Lower leg skin (tissue), 4 donors: ENCODE measurements at places on chromosomes 1 and 21. TPM values are rescaled to one million over a fixed set of nuclear protein-coding genes. Genes with fewer than 3 reads are reported as not detected.

SUSD4 gene
- total RNA-seq: 6.8 TPM

EPHA10 gene
- not detected for total RNA-seq

HRNR gene
- not detected for total RNA-seq

OR2T35 gene
- total RNA-seq: not detected

TRIM58 gene
- 0.32 TPM for total RNA-seq

GRCh38 chr1:12342401-12343003, 112.7 kb downstream of the VPS13D start:
- DNase-seq: no peak

- DNase-seq: peak; percentile 66
These were observed 34.6 kb downstream of the TGFBR3 start for GRCh38 chr1:91851130-91852010.

DNA sequence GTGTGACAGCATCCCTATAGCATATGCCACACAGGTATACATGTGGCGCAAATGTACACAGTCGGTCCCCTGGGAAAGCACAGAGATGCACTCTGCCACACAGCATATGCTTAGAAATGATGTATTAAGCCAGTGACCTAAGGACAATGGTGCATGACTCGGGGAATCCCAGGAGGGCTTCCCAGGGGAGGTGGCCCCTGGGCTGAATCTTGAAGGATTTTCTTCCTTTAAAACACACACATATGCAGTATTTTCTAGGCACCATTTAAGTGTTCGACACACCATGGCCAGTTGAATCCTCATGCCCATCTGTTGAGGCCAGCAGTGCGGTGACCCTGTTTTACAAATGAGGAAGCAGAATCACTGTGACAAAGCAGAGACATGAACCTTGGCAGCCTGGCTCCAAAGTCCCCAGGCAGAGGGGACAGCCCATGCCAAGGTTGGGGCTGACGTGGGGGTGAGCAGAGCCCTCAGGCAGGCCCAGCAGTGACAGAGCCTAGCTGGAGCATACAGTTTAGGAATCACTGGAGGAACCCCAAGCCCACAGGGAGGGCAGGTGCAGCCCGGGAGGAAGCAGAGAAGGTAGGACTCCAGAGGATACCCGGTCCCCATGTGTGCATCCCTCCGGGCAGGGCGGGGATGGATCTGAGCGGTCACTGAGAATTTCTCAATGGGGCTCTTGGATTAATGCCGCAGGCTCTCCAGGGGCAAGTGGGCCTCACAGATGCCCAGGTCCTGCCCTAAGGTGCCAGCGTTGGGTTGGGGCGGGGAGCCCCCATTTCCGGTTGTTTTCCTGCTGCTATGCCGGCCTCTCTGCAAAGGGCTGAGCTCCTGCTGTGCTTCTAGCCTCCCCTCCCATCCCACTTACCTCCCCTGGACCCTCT, 28.4 kb downstream of the WNT3A start:
- no peak for DNase-seq

- no peak for DNase-seq
These were observed 18.2 kb upstream of the GJA9 start for GRCh38 chr1:38899560-38899959.

DNA sequence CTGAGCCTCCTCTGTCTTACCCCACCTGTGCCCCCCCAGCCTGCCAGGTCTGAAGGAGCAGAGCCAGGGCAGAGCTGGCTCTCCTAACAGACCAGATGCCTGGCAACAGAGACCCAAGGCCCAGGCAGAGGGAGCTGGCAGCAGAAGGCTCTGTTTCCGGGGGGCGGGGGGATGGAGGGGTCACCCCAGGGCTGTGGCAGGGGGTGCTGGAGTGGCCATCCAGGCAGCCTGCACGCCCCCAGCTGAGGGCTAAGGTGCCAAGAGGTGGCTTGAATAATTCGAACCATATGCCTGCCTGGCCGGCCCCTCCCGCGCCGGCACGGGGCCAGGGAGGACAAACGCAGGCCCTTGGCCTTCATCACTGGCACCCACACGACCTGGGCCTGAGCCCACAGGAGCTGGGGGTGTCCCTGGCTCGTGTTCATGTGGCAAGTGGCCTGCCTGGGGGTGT, 16.0 kb upstream of the PLEKHG5 start:
- no peak for DNase-seq

GRCh38 chr1:6170116-6170741, 9.9 kb downstream of the CHD5 start:
- no peak for DNase-seq

DNA sequence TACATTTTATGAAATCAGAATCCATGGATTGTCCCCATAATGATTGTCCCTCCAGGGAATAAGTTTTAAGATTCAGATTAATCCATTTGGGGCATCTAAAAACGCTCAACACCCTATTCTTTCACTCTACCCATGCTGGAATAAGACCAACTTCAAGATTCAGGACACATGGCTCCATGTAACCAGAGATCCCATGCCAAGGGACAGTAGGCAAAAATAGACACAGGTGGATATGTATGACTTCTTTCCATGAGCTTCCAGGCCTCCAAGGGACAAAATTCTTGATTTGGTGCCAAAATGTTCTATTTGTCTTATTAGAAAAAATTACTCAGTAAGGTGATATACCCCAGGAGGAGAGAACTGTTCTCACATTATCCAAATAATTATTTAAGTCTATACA, 178.8 kb downstream of the NRIP1 start:
- no peak for DNase-seq

DNA sequence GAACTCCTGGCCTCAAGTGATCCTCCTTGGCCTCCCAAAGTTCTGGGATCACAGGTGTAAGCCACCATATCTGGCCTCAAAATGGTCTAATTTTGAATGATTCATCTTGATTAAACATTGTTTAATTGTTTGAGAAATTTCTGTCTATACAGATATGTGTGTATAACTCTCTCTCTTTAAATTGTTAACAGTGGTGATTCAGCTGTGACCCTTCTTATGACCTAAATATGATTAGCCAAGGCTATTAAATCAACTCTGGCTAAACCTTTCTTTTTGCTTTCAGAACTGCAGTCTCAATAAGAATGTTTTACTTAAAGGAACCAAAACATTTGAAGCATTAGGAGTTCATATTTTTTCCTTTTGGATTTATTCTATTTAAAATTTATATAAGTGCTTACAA, 19.2 kb upstream of the B3GALT5 start:
- DNase-seq: no peak

- no peak for DNase-seq
These were observed 30.1 kb downstream of the RNF11 start for GRCh38 chr1:51266181-51266580.

DNA sequence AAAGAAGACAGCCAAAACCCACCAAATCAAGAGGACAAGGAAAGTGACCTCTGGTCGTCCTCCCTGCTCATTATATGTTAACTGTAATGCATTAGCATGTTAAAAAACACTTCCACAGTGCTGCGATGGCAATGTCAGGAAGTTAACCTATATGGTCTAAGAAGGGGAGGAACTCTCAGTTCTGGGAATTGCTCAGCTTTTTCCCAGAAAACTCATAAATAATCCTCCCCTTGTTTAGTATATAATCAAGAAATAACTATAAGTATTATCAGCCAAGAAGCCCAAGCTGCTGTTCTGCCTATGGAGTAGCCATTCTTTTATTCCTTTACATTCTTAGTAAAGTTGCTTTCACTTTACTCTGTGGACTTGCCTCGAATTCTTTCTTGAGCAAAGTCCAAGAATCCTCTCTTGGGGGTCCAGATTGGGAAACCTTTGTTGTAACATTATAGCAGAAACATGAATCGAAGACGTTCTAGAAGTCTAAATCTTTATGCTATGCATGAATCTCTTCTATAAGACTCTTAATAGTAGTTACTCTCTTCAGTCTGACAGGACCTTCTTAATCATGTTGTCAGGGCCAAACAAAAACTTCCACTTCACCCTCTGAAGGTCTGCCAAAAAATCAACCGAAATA, 110.0 kb upstream of the VANGL1 start:
- DNase-seq: no peak

DNA sequence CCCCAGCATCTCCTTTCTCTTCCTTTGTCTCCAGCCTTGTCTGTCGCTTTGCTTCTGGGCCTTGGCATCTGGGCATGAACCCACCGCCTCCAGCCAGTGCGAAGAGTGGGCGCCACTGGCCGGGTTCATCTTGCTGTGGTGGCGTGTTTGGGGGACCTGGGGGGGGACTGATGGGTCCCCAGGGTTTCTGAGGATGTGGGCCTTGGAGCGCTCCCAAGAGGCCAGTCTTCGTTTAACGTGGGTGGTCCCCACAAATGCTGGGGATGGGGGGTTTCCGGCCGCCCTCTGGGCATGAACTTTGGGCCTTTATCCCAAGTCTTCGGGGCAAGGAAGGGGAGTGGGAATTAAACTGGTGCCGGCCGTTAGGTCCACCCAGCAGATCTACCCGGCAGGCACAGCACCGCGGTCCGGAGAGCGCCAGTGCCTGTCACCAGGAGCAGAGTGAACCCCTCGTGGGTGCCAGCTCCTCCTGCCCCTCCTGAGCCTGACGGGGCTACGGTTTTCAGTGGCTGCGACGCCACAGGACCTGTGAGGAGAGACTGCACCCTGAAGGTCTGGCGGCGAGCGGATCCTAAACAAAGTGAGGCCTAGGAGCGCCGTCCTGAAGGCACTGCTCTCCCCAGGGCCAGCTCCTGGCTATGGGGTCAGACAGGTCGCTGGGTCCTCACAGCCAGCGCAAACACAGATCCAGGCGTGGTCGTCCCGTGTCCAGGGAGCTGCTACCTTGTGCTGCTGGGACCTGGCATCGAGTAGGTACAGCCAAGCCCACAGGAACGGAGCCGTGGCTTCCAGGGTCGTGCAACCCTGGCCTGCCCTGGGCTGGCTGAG, 12.1 kb upstream of the C1orf174 start:
- DNase-seq: no peak

DNA sequence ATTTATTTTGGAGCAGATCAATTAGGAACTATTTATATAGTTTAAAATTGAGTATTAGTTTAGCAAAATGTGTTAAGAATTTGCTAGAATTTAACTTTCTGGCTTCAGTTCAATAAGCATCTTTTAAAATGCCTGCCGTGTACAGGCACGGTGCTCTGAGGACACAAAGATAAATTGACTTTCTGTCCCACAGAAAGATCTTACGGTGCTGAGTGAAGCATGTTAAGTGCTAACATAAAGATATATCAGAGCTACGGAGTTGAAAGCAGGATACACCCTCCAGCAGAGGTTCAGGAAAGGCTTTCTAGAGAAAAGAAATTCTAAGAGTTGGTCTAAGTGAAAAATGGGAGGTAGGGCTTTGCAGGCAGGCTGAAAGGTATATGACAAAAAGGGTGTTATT, 305.4 kb downstream of the GRIK1 start:
- DNase-seq: no peak

- DNase-seq: no peak
These were observed 480.0 kb upstream of the USP24 start for GRCh38 chr1:55695151-55695550.
